ENCODE measurements at places on chromosomes 3 and 15.

DNA sequence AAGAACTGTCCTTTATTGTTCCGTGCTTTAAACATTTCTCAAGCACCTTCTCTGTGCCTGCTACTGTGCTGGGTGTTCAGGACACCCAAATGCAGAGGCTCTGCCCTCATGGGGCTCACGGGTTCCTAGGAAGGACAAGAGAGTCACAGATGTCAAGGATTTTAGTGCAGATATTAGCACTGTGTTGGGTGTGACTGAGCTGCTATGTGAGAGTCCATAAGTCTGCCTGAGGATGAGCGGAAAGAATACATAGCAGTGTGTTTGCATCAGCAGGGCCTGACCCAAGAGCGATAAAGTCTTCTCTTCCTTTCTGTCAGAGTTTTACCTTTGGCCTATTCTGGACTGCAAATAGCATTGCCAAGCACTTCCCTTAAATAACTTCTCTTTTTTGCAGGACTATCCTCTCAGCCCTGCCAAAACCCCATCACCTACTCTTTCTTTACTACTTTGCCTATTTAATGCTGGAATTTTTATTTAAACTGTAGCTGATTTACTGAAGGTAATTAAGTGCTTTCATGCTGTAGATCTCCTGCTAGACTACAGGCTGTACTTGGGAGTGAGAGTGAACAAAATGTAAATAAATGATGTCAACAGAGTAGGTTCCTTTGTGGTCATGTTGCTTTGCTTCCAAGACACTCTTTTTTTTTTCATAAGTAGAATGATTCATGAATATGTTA is 459.4 kb upstream of the TPRG1 start:
- peak; percentile 36 for DNase-seq

DNA sequence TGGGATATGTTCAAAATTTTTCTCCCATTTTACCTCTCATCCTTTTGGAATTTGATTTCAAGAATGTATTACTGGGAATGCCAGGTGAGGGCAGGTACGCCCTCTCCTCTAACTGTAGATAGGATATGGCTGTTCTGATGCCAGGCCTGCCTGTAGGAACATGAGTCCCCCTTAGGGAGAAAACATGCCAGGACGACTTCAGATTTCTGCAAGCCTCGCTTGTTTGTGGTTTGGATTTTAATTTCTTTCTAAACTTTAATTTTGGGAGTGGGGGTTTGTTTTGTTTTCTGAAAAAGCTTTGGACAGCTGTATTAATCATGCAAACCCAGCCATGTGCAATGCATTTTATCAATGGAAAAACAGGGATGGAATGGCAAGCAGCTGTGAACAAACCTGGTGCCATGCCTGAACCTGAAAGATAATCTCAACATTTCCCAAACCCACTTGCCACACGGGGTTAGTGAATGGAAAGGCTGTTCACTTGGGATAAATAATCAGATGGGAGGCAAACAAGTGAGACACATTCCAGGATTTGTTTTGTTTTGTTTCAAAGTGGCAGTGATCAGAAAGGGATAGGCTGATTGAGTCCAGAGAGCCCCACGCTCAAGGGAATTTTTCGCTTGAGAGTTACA is 207.6 kb downstream of the GAP43 start:
- DNase-seq = no peak

GRCh38 chr15:51108933-51109550 is 14.3 kb upstream of the TNFAIP8L3 start:
- no peak for DNase-seq

- DNase-seq = no peak
Observed at GRCh38 chr3:136122006-136122405, 74.1 kb downstream of the MSL2 start.

- DNase-seq = no peak
Observed at GRCh38 chr3:73685061-73685460, 60.3 kb upstream of the PDZRN3 start.

- no peak for DNase-seq
Observed at GRCh38 chr3:58492494-58492905, 604 bp downstream of the KCTD6 start.

DNA sequence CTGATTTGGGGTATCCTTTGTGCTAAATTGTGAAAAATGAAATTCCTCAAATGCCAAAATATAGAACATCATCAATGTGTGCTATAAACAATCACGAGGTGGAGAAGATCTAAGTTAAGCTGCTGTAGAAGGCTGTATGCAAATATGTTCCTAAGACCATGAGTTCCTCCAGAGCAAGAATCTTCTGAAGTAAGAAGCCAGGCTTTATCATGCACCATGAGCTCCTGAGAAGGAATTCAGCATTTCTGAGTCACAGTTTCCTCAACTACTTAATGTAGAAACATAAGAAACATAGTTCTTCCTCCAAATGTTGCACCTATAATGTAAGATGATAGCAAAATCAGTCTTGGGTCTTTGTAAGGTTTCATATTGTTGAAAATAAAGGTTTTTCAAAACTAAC is 241.7 kb upstream of the MDFIC2 start:
- no peak for DNase-seq

DNA sequence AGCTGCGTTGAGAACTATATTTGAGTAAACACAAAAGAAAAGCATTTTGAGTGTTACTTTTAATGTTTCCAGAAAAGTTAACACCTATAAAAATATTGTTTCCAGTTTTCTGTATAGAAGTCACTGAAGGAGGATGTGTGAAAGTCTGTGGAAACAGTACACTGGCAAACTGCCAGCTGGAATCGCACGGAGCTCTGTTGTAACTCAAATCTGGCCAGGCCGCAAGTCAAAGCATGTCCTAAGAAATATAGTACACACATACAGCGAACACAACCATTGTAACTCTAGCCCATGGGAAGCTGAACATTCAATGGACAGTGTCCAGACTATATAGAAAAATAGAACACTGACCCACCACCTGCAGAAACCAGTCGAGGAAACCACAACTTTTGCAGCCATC is 657.2 kb downstream of the FHIT start:
- peak; percentile 36 for DNase-seq

- no peak for DNase-seq
Observed at GRCh38 chr3:7305561-7305960, 444.6 kb downstream of the GRM7 start.

- no peak for DNase-seq
Observed at GRCh38 chr3:185999221-185999620, 61.4 kb upstream of the TRA2B start.

DNA sequence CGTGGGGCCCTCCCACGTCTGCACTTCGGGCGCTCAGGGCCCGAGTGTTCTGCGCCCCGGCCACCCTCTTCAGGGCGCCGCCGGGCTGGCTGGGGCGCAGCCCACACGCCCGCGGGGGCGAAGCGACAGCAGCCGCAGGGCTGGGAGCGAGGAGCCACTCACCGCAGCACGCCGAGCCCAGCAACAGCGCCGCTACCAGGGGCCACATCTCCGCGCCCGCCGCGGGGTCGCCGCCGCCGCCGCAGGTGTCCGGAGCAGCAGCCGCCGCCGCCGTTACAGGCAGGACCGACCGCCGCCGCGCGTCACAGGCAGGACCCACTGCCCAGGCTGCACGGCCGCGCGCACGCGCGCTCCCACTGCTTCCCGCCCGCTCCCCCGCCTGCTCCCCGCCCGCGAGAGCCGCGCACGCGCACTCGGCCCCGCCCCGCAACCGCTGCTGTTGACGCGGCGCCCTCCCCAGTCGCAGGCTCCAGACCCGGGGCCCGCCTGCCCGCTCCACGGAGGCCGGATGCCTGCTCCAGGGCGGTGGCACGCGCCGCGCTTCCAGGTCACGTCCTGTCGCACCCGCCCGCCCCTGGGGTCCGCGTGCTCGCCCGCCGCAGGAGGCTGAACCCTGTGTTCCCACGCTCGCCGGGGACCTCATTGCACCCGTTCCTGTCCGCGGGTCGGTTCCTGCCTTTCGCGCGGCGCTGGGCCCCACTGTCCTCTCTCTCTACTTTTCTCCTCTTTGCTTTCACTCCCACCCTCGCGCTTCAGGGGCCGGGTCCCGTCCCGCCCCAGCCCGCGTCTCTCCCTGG is at the start of gene CD47:
CD47 (minus strand) TSS at position 331 of the 797 bp plus-strand sequence; CDS start at position 208, 123 bp downstream.
- peak; percentile 54 for DNase-seq

DNA sequence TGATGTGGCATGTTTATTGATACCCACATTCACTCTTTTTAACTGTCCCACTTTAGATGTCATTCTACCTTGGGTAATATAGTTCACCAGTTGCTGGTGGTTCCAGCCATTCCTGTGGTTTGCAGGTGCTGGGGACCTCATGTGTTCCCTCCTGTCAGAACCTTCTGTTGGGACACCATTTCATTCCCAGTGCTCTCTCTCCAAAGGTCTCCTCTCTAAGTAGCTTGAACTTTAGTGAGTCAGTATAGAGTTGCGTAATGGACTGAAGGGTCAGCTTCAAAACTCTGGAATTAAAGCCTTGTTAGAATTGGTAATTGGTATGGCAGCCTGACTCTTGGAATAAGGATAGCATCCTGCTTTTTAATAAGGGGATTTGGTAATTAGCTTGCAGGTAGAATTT is 108.5 kb downstream of the PLCL2 start:
- DNase-seq = no peak

DNA sequence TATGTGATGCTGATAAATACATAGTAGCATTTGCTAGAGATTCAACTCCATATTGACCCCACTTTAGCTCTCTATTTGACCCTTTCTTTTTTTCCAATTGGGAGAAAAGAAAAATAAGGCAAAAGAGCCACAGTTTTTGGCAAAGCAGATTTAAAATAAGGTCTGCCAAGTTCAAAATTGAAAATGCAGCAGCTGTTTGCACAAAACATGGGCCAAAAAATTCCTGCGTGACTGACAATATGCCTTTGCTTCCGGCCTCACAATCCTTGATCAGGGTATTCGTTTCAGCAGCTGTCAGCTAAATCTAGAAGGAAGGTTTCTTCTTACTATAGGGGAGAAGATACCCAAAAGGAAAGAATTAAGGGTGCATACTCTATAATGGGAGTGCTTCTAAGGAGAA is 563.5 kb upstream of the CCDC54 start:
- DNase-seq = no peak

- no peak for DNase-seq
Observed at GRCh38 chr15:91524534-91524933, 329.0 kb upstream of the SLCO3A1 start.

DNA sequence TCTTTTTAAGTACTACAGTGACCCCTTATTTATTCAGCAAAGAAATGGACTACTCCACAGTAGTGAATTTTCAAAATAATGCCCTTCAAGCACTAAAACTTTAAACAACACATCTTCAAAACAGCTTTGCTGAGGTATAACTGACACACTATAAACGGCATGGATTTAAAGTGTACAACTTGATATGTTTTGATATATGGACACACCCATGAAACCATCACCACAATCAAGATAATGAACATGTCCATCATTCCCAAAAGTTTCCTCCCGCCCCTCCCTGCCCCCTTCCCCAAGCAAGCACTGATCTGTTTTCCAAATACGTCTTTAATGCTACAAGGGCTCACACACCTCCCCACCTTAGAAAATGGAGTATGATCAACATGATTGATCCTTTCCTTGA is 1.6 kb upstream of the FURIN start:
- DNase-seq = no peak

DNA sequence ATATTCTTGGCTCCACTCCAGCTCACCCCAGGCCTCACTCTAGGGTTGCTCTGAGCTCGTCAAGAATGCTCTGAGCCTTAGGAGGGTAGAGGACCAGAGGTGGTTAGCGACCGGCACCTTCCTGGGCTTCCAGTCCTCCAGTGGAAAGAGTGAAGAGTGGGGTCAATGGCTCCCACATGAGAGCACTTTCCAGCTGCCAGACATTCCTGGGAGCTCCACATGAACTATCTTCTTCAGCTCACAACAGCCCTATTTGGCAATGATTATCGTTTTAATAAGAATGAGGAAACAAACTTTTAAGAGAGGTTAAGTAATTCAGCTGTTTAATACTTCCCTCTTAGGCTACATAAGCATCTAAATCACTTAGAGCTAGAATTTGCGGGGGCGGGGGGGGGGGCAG is 139.3 kb downstream of the STT3B start:
- no peak for DNase-seq

DNA sequence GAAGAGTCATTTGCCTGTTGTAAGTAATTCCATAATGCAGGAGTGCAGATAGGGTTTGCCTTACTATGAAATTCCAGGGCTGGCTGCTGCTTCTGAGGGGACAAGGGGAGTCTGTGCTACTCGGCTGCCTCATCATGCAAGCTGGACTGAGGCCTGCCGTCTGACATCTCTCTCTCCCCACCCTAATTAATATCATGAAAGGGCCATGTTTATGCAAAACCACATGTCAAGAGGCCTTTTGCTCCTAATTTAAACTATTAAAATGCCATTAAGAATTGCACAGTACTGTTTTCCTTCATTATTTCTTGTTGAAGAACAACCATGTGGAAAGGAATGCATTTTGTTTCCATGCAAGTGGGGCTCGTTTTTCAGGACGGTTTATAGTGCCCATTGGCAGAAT is 26.3 kb downstream of the CHST2 start:
- no peak for DNase-seq

DNA sequence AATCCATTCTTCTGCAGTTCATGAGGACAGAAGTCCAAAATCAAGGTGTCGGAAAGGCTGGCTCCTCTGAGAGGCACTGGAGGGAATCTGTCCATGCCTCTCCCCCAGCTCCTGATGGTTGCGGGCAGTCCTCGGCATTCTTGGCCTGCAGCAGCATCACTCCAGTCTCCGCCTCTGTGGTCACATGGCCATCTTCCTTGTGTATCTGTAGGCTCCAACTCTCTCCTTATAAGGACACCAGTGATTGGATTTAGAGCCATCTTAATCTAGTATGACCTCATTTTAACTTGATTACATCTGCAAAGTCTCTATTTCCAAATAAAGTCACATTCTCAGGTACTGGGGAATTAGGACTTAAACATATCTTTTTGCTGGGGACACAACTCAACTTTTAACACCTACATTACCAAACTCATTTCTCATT is 56.0 kb upstream of the FLNB start:
- DNase-seq = peak; percentile 49

GRCh38 chr3:187858041-187858440 is 112.8 kb upstream of the BCL6 start:
- no peak for DNase-seq

- DNase-seq = no peak
Observed at GRCh38 chr15:100595964-100596363, 6.0 kb downstream of the LINS1 start.

- DNase-seq = no peak
Observed at GRCh38 chr3:50264383-50264963, 4.5 kb upstream of the SEMA3B start.

GRCh38 chr3:111668326-111668725 is 73.2 kb upstream of the ZBED2 start:
- no peak for DNase-seq

DNA sequence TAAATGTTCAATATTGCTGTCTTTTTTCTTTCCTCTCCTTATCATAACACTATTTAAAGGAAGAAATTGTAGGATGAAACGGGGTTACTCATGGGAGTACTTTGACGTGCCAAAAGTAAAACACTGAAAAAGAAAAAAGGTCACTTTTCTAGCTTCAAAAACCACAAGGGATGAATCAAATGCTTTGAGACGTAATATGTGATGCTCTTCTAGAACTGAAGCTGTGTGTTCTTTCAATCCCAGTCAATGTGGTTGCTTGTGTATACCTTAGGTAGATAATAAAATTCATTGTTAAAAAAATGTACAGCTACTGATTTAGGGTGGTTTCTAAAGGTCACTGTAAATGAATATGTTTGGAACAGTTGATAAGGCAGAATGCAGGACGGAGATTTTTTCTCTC is 538.8 kb upstream of the ZNF717 start:
- no peak for DNase-seq
